ENCODE measurements at places on chromosomes 6 and 20.

- DNase-seq, result no peak
These were observed 31.9 kb downstream of the ARID1B start for GRCh38 chr6:156809034-156809433.

GRCh38 chr6:142960098-142960497 is 15.1 kb upstream of the HIVEP2 start:
- no peak for DNase-seq

GRCh38 chr6:44896701-44897100 is 431.4 kb upstream of the RUNX2 start:
- no peak for DNase-seq

DNA sequence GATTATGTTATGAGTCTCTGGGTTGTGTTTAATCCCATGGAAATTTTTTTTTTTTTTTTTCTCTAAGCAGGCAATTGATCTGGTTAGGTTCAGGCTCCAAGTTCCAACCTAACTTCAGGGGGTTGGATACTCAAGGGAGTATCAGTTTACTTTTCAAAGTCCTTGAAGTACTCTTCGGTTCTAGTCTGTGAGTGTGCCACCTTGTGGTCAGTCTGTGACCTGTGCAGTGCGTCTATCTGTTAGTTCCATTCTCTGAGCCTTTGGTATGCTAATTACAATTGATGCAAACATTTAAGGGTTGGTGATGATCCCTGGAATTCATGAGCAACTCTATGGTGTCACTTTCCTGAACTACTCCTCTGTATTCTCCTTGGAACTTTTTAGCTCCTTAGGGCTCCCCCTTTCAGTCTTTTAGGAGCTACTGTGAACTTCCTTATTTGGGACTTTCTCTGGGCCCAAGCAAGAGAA is 342.0 kb downstream of the SOX4 start:
- DNase-seq, result no peak

GRCh38 chr20:818001-818664 is 15.4 kb upstream of the FAM110A start:
- DNase-seq, result no peak

GRCh38 chr6:113997116-113997515 is 26.2 kb upstream of the HDAC2 start:
- DNase-seq, result no peak

- no peak for DNase-seq
These were observed 85.8 kb downstream of the YTHDF1 start for GRCh38 chr20:63129991-63130657.

- no peak for DNase-seq
These were observed 119.5 kb upstream of the KCNK16 start for GRCh38 chr6:39441986-39442385.

- DNase-seq, result no peak
These were observed 42.7 kb downstream of the REPS1 start for GRCh38 chr6:138945354-138945753.

- DNase-seq, result no peak
These were observed 28.4 kb upstream of the RAB32 start for GRCh38 chr6:146515212-146515611.

DNA sequence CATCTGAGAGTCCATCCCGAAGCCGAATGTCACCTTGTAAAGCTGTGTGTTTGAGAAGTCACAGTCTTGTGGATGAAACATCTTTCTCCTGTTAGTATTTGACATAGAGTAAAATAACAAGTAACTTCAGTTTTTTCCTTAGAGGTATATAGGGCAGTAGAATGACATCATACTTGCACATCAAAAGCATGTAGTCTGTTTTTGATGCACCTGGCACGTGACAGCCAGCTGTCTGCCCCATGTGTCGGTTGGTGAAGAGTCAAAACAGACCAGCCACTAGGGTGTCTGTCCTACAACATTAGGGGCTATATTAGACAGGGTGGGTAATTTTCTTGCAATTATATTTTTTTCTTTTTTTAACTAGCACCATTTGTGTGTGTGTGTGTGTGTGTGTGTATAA is 70.2 kb downstream of the SNX9 start:
- DNase-seq, result peak; percentile 17

Measured in activated CD8-positive, alpha-beta memory T cell treated with anti-CD3 and anti-CD28 coated beads for 1 hour (primary cell).